ENCODE measurements at places on chromosomes 4 and X.

GRCh38 chrX:47958761-47959342 lies 44.9 kb downstream of the ZNF182 start:
- DNase-seq, result peak; percentile 5

- no peak for DNase-seq
Measured at GRCh38 chr4:94621491-94622080, 136.2 kb upstream of the BMPR1B start.

DNA sequence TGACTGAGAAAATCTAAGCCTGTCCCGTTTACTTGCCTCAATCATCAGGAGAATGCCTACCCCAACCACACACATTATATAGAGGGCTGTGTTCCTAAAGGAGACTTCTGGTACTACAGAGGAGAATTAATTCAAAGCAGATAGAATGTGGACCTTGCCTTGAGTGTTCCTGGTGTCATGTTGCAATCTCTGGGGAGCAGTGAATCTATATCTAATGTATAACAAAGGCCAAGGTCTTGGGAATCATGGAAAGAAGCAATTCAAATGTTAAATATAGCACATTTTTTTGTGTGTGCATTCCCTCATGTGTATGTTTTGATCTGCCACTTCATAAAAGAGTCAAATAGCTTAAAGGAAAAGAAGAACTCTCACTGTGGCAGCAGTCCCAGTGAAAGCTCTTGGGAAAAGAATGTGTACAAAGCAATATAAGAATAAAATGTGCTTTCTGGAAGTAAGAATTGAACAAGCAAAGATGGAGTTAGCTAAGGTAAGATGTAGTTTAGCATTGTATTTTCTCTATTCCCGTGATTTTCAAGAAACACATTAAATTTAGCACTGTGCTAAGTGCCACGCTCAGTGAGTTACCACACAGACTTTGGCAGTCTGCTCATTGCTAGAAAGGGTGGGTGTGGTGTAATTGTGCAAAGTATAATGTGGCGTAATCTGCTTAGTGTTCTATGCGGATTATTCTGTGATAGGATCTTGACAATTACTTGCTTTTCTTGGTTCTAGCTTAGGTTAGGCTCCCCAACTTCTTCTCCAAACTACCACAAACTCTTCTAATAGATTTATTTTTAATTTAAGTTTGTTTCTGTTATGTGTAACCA lies 13.7 kb downstream of the ADH6 start:
- DNase-seq, result no peak

DNA sequence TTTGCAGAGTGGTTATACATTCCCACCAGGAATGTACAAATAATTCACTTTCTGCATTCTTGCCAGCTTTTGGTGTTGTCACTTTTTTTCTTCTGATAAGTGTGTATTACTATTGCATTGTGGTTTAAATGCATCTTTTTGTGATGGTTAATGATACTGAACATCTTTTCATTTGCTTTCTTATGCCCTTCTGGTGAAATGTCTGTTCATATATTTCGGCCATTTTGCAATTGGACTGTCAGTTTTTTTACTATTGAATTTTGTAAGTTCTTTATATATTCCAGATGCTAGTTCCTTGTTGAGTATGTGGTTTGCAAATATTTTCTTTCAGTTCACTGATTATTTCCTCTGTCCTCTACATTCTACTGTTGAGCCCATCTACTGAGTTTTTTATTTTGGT lies 19.4 kb upstream of the BMP2K start:
- no peak for DNase-seq

GRCh38 chrX:123830309-123830708 lies 29.5 kb upstream of the XIAP start:
- no peak for DNase-seq

DNA sequence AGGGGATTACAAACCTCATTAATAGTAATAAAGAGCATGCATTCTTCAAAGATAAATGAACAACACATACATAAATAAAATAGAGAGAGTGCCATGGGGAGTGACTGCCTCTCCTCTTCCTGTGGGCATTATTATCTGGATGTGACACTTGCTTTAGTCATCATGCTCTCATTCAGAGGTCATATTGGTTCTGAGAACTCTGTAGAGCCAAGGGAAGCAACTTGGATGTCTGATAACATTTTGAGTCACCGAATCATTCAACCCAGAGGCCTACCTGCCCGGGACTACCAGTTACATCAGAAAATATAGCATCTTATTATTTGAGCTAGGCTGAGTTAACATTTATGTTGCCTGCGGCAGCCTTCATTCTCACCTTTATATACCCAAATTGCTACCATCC lies 489.5 kb downstream of the STIM2 start:
- no peak for DNase-seq

GRCh38 chr4:173794662-173795061 lies 264.6 kb upstream of the HAND2 start:
- no peak for DNase-seq

- DNase-seq, result no peak
Measured at GRCh38 chr4:93996895-93997294, 168.3 kb downstream of the ATOH1 start.

DNA sequence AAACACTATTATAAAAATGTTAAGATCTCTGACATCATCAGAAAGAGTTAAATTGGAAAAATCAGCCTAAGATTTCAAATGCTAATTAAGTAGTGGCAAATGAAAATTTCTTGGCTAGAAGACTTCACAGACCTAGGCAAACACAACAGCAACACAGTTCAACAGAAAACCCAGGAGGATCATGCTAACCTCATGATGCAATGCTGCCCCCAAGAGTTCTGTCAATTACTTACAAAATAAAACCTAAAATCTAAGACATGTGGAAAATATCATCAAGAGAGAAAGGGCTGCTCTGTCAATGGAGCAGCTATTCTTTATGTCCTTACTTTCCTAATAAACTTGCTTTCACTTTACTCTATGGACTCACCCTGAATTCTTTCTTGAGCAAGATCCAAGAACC lies 21.0 kb downstream of the S100G start:
- DNase-seq, result peak; percentile 5

DNA sequence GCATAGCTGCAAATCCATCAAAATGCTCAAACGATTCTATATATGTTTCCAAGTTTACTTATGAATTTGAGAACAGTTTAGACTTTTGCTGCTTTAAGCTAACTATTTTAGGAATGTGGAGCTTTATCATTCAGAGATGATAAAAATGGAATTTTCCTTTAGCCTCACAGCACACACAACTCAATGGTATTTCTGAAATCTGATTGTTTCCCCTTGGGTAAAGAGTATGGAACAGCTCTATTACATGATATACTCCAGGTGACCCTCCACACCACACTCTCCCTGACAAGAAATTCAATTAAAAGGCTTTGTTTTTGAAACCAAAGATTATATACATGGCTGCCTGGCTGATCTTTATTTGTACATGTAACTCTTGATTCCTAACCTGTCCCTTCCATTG lies 120.0 kb downstream of the LUZP4 start:
- no peak for DNase-seq

Measured in stimulated activated CD4-positive, alpha-beta T cell treated with anti-CD3 and anti-CD28 coated beads, Interleukin-4, amount 100 ng/mL, for 1 hour (primary cell).